GM19239 (cell line): ENCODE measurements at places on chromosomes 16 and 17.
A peak's percentile ranks its signal among the peaks of the same experiment; 100 is the strongest.

GRCh38 chr16:79950932-79951719, 350.6 kb upstream of the MAF start:
- DNase-seq: no peak

GRCh38 chr17:13140750-13141149, 122.9 kb upstream of the ELAC2 start:
- DNase-seq: no peak

GRCh38 chr16:89323120-89323960, 105.8 kb downstream of the ZNF778 start:
- no peak for DNase-seq

- DNase-seq: peak; percentile 31
These were observed 381.6 kb upstream of the ASIC2 start for GRCh38 chr17:33674685-33675084.

GRCh38 chr17:31806921-31807320, 52.1 kb downstream of the COPRS start:
- DNase-seq: no peak

- peak; percentile 19 for DNase-seq
These were observed 47.5 kb downstream of the SLC6A2 start for GRCh38 chr16:55703003-55704001.

GRCh38 chr16:49465661-49466528, 92.3 kb downstream of the C16orf78 start:
- no peak for DNase-seq
